HFFc6 (cell line): ENCODE measurements at places on chromosomes 5 and 9. TPM values are rescaled to one million over a fixed set of nuclear protein-coding genes. Genes with fewer than 3 reads are reported as not detected.

The ORM2 gene
- not detected in 3 replicates for total RNA-seq

DNA sequence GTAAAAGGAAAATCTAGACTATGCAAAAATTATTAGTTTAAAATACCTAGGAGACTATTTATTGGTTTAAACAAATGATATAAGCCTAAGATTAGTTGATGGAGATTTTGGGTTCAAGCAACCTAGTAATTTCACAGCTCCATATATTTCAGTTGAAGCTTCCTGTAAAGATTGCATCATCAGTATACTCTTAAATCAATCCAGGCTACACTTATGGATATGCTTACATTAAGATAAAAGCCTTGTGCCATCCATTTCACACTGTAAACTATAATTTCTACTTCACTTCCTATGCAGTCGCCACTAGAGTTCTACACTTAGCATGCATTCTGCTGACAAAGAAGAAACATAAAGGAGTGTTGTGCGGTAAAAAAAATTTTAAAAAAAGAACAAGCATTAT is 7.3 kb upstream of the LIX1 start:
- no peak for DNase-seq

GRCh38 chr9:2964470-2964869 is 120.6 kb upstream of the PUM3 start:
- DNase-seq, result no peak

DNA sequence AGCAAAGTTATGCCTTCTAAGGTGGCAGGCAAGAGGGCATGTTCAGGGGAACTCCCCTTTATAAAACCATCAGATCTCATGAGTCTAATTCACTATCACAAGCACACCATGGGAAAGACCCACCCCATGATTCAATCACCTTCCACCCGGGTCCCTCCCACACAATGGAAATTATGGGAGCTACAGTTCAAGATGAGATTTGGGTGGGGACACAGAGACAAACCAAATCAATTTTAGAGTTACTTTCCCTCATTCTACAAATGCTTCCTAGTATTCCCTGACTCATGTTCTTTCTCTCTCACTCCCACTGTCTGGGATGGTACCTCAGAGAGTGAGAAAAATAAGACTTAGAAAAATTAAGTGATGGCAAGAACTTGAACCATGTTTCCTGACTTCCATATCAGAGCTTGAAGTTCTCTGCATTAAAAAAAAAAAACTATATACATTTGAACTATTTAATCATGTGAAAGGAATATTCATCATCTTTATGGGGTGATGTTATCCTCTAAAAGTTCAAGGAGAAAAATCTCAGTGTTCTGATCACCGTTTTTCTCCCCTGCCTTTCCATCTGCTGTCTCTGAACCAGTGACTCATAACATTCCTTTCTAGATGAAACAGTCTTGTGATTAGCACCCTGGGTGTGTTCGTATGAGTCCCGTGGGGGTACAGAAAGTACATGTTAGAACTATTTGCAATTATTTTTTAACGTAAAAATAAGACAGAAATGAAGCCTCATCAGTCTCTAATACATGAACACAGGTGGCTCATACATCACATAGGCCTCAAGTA is 282.9 kb downstream of the SLF1 start:
- peak; percentile 33 for DNase-seq

The CD274 gene
- total RNA-seq, result 12.2 to 20.5 TPM (median 12.9 TPM) in 3 replicates

- DNase-seq, result no peak
These were observed 125.1 kb downstream of the BARX1 start for GRCh38 chr9:93830012-93830596.
